ENCODE measurements at places on chromosomes 12 and 14.

DNA sequence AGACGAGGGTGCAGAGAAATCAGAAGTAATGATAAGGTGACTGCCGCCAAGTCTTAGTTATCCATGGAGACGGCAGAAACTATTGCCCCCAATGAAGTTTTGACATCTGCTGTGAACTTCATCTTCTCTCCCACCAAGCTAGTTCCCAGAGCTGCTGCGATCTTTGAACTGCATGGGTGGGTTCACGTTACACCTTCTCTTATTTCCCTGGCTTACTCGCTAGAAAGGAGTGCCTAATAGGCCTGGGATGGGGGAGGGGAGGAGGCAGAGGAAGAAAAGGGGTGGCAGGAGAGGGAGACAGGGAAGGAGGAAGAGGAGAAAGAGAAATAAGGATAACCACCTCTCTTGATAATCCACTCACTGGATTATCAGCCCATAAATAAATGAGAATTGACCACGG is 157.1 kb downstream of the NTF3 start:
- DNase-seq: no peak

- DNase-seq: no peak
Measured at GRCh38 chr12:109912855-109913321, 12.8 kb downstream of the TCHP start.

DNA sequence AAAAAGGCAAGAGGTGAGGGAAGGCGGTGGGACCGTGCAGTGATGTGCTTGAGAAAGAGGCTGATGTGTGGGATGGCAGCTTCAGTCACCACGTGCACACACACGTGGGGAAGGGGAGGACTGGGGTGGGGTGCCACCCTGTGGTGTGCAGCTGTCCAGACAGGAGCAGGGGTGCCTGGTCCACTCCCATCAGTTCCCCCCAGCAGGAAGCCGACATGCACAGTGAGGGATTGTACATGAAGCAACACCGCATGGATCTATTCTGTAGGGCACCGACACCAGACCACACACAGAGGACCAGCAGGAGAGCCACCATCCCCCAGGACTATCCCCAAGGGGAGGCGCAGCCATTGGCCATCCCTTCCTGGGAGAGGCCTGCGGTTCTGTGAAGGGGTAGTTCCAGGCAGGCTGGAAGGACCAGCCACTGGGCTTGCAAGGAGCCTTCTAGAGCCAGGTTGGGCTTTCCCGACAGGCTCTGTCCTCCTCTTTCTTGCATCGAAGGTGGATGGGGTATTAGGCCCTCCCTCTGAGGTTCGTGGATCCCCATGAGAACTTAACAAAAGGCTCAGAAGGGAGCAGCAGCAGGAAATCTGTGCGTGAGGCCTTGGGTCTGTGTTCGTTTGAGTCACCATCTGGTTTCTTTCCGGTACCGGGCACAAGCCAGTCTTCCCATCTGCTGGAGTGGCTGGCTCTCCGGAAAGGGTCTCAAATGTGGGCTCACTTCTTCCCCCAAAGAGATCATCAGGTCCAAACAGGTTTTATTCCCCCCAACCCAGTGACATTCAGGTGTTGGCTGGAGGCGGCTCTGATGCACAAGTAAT is 59.8 kb downstream of the PLEKHG3 start:
- DNase-seq: no peak

DNA sequence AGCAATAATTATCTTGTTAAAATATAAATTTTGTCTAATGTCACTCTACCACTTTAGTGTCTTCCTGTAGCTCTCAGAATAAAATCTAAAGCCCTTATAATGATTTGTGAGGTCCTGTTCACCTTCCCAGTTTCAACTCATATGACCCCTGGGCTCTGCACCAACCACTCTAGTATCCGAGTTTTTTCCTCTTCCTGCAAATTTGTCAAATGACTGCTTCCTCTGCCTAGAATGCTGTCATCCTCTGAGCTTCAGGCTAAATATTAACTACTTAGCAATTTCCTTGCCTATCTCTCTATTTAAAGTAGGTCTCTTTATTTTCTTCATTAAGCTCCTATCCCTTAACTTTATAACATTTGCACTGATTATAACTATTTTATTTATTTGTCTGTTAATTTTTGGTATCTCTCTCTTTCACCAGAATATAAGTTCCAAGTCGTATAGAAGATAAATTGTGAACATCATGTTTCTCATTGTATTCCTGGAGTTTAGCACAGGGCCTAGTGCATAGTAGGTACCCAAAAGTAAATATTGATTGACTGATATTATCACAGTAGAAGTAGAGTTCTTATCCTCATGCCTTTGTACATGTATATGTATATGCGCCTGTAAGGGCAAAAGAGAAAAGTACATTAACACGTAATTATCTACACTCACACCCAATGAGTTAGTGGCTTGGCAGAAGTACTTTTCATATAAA is 196.0 kb downstream of the BCAT1 start:
- no peak for DNase-seq

- no peak for DNase-seq
Measured at GRCh38 chr12:106113042-106113441, 25.7 kb downstream of the NUAK1 start.

DNA sequence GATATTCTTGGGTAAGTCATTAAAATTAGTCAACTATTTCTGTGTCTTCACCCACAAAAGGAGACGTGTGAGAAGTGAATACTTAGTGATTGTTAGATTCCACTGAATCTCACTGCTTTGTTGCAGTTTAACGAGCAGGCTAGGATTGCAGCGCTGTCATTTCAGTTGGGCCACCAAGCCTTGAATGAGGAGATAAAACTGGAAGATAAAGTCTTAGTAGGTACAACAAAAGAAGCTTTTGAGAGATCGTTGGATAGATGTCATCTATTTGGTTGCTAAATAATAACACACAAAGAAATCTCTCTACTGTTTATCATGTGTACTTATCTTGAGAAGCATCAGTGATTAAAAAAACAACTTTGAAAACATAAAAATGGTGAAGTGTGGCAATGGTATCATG is 132.3 kb downstream of the RGS6 start:
- DNase-seq: no peak
